Activated CD4-positive, alpha-beta T cell treated with anti-CD3 and anti-CD28 coated beads, Interleukin-2, amount 10 ng/mL, durations not matched to agents 7 days and 5 days (primary cell): ENCODE measurements at places on chromosomes 2 and 18. TPM values are rescaled to one million over a fixed set of nuclear protein-coding genes. Genes with fewer than 3 reads are reported as not detected.

The NGEF gene
- not detected for total RNA-seq

The CNDP1 gene
- not detected for total RNA-seq

The TWIST2 gene
- total RNA-seq: not detected

The MRPL30 gene
- 23.9 TPM for total RNA-seq

The SPEG gene
- 2.6 TPM for total RNA-seq

The SERPINB7 gene
- not detected for total RNA-seq

The THSD7B gene
- total RNA-seq: not detected
